ENCODE measurements at places on chromosomes 13 and 19.

DNA sequence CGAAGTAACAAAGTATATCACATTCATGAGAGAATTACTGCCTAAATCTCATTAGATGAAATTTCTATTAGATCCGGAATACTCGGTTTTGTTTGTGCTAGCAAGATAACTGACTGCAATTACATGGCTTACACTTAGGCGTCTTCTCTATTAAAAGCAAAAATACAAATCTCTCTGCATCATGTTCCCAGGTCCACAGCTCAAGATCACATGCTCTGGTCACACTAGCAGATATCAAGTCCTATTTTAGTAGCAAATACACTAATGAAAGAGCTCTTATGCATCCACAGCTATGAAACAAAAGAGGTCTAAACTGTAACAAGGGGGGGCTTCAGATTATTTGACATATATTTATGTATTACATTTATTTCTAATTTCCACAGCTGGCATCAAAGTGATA, 53.5 kb downstream of the EFNB2 start:
- no peak for DNase-seq

DNA sequence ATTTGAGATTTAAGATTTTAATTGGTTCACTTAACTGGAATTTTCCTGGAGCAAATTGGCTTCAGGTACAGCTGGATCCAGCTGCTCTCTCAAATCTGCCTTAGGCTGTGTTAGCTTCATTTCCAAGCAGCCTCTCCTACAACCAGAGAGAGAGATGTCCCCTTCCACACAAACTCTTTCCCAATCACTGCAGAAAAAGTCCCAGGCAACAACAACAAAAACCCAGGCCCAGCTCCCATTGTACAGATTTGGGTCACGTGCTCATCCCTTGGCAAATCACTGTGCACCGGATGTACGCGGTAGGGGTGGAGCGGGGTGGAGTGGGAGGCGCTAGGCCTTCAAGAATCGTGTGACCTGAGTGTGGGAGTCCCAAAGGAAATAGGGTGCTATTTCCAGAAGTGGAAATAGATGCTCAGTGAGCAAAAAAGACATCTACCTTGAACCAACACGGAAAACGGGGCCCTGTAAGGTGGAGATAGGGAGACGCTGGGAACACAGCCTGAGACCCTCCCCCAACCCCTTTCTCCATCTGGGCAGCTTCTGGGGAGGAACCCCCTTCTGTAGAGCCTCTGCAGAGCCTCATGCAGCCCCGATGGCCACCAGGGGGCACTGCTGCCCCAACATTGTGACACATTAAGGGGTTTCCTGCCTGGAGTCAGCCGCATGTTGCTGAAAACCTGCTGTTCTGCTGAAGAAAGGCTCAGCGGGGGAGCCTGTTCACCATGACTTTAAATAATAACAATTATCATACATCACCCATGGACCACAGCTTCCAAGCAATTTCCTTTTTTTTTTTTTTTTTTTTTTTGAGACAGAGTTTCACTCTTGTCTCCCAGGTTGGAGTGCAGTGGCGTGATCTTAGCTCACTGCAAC, 25.4 kb downstream of the HPN start:
- peak; percentile 99 for DNase-seq

- DNase-seq = no peak
Observed at GRCh38 chr13:39311619-39312018, 273.4 kb downstream of the NHLRC3 start.

DNA sequence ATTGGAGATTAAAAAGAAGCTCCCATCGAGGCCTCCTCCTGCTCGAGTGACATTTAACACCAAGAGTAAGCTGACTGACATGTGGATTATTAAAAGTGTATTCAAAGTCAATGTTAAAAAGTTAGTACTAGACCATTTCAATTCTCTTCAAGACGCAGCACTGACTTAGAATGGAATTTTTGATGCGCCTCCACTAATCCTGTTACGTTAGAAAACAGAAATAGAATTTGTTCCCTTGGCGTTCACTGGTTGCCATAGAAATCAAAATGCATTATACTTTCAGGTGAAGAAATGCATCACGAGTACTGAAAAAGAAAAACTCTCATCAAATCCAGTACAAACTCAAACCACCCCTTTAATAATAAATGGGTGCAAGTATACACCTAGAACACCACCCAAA, 42.2 kb downstream of the BRD4 start:
- no peak for DNase-seq

DNA sequence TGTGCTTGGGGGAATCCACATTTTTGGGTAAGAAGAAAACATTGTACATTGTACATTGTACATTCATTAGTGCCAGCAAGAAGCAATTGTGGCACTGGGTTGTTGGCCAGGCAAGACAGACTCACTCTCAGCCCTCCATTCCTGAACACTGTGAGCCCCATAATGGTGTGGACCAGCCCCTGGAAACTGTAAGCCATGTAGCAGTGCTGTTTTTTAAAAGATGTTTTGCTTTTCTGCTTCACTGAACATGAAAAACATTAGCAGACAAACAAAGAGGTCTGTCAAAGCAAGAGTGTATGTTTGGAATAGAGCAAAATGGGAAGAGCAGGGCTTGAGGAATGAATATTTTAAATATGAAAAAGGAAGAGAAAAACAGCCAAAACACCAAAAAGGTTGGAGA, 39.1 kb upstream of the IL17D start:
- no peak for DNase-seq

- DNase-seq = peak; percentile 72
Observed at GRCh38 chr19:2327773-2328400, 499 bp downstream of the LSM7 start.

DNA sequence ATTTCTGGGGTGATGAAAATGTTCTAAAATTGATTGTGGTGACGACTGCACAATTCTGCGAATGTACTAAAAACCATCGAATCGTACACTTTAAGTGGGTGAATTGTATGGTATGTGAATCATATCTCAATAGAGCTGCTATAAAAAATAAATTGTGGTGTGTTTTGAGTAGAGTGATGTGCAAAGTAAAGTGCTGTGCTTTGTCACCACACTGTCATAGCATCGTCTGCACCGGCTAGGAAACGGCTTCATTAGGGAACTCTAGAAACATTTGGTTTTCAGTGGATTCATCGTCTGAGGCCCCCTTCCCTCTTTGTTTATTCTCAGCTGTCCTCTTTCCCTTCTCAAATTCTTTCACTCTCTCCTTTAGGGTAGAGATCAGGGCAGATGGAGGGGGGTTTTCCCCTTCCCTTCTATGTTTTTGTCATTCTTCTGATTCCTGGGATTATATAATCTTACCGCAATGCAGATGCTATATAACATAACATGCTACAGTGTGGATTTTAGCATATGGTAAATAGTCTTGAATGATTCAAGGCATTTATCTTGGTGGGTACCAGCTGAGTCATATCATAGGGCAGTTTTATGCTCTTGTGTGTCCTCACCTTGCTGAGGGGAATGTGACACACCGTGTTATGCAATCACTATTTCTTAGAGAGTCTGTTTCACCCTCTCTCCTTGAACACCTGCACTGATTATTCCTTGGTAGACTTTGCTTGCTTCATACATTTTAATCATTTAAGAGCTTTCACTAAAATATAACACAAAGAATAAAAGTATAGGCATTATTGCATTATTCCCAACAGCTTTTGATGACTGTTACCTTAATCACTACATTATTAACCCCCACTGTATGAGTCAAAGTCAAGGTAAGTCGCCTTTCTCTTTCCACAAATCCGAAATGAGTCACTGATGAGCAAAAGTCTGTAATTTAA, 239.4 kb downstream of the DCLK1 start:
- no peak for DNase-seq

GRCh38 chr19:48879025-48879637, 6.9 kb downstream of the PPP1R15A start:
- no peak for DNase-seq

GRCh38 chr13:51697181-51697580, 106.8 kb downstream of the DHRS12 start:
- DNase-seq = no peak

GRCh38 chr19:49462492-49462891, 9.5 kb downstream of the ALDH16A1 start:
- DNase-seq = no peak

GRCh38 chr13:100510208-100510957, 78.2 kb downstream of the GGACT start:
- no peak for DNase-seq

- DNase-seq = no peak
Observed at GRCh38 chr13:59458908-59459579, 704.7 kb downstream of the DIAPH3 start.

DNA sequence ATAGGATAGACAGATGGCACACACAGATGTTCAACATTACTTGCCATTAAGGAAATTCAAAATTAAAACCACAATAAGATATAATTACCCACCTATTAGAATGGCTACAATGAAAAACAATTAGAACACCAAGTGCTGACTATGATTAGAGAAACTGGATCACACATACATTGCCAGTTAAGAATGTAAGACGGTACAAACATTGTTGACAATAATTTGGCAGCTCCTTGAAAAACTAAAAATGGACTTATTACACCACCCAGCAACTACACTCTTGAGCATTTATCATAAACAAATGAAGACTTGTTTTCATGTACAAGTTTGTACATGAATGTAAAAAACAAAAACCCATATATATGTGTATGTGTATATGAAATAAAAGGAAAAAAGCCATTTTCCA, 13.7 kb downstream of the ZNF461 start:
- no peak for DNase-seq

DNA sequence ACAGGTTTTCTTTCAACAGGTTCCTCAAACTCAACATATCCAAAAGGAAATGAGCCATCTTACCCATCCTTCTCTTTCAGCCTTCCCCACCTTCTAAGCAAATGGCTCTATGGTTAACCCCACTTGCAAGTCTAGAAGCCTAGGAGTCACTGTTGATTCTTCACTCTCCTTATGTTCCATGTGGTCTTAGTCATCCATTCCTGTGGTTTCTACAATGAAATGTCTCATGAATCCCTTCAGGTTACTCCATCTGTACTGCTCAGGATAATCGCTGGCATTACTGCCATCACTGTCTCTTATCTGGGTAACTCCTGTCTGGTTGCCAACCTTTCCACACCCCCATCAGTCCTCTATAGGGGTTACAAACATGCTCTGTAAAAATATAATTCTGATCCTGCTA, 381.3 kb downstream of the ENOX1 start:
- DNase-seq = no peak

GRCh38 chr13:23789576-23790346, 99.4 kb downstream of the MIPEP start:
- DNase-seq = no peak

GRCh38 chr19:45630463-45630862, 8.7 kb downstream of the EML2 start:
- DNase-seq = no peak

GRCh38 chr13:22447132-22447886, 733.5 kb upstream of the SGCG start:
- no peak for DNase-seq

DNA sequence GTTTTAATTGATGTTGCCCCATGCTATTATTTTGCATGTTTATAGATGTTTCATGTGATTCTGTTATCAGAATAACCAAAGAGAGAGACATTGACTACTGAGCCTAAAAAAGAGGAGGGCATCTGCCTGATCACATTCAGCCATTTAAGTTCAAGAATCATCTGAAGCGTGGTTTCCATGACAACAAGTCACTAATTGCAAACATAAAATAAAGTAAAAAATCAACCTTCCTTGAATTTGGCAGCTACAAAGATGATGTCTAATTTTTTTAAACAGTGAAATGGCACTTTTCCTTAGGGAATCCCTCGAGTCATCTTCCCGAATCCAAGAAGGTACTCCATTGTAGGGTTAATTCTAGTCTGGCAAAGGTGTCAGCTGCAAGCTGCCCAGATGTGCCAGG, 884.2 kb downstream of the DIAPH3 start:
- DNase-seq = no peak

DNA sequence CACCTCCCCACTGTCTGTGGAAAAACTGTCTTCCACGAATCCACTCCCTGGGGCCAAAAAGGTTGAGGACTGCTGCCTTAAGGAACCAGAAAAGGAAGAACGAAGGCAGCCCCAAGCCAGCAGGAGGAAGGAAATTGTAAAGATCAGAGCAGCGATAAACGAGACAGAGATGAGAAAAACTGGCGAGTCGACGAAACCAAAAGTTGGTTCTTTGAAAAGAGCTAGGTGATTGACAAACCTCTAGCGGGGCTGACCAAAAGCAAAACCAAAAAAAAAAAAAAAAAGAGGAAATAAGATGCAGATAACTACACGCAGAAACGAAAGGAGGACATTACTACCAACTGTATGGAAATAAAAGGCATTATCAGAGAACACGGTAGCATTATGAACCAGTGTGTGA, 76.9 kb downstream of the GADD45B start:
- DNase-seq = no peak

DNA sequence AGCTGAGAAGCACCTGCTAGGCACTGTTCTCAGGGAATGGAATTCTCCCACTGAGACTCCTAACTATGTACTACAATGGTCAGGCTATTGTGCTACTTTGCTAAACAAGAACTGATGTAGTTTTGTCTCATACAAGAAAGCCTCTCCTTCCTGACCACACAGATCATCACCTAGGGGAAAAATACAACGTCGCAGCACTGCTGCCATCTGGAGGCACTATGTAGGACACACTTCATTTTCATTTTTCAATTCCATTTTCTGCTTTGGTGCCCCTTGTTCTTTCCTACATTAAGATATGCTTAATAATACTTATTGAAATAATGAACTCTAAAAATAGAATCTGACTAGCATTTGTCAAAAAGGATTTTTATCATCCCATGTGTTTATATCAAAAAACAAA, 21.1 kb downstream of the PROSER1 start:
- DNase-seq = no peak

GRCh38 chr13:67549331-67549730, 319.2 kb upstream of the PCDH9 start:
- DNase-seq = no peak

DNA sequence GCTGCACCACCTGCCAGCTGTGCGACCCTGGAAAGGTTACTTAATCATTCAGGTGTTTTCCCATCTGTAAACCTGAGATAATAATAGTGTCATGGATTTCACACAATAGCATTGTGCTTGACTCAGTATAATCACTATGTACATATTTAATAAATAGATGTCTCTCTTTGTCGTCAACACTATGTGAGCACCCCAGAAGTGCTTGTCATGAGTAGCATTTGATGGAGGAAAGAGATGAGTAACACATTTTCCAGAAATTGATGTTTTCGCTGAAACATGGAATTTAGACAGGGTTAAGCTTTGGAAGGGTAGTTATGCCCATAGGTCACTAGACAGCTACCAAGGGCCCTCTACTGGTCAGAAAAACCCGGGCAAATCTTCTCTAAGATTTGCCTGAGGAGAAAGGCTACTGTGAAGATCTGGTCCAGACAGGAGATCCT, 9.5 kb upstream of the MBNL2 start:
- no peak for DNase-seq

- no peak for DNase-seq
Observed at GRCh38 chr19:16261584-16262368, 62.9 kb upstream of the KLF2 start.

DNA sequence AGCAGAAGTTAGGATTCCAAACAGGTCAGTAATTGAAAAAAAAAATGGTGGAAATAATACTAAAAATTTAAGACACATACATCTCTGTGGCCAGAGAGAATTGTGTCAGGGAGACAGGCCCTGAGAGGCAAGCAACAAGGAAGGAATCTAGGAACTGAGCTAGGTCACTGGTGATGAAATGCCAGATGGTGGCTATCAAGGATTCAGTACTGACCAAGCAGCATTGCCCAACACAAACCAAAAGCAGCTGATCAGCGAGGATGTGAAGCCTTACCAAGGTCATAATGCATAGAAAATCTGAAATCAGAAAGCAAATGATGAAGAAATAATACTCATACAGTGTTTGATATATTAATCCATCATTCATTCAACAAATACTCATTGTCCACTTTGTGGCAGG, 905.0 kb downstream of the GPC5 start:
- no peak for DNase-seq
